ENCODE measurements at places on chromosomes 1 and 21. TPM values are rescaled to one million over a fixed set of nuclear protein-coding genes. Genes with fewer than 3 reads are reported as not detected.

CLEC20A gene
- not detected for total RNA-seq

IGSF9 gene
- not detected for total RNA-seq

C8B gene
- not detected for total RNA-seq

FAM43B gene
- total RNA-seq, result not detected

NR5A2 gene
- total RNA-seq, result not detected

TSPEAR gene
- not detected for total RNA-seq

GNG4 gene
- total RNA-seq, result not detected

DNA sequence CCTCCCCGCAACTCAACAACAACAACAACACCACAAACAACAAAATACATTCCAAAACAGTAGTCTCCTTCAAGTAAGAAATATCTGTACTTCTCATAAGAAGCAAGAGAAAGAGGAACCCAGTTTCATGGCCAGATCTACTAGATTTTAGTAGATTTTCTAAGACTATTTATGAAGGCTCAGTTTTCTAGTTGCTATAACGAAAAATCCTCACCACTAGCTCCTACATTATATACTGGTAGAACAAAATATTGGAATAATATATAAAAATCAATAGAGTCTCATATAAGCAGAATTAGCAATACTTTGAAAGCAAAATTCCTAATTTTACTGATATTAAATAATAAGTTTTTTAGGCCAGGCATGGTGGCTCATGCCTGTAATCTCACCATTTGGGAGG, 86.9 kb downstream of the LYST start:
- no peaks in the 10 kb centered on the region for H3K27me3 ChIP-seq
- H3K4me3 ChIP-seq, result no peak overlapping the region
- H3K27ac ChIP-seq, result no peak overlapping the region

DNA sequence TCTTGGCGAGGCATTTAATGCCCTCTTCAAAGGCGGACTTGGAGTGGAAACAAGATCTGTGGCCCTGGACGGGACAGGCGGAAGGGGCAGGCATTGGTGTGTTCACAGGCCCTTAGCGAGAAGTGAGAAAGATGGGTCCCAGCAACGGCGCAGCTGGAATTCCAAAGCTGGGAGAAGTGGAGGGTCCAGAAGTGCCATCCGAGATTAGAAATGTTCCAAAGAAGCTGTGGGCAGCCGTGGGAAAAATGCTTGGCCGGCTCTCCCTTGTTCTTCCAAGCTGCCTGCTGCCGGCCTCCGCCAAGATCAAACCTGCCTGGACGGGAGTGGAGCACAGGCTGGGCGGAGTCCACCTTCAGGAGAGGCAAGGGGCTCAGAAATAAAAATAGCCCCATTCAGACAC, 69.4 kb upstream of the ACTRT2 start:
- H3K27me3 ChIP-seq, result peaks cover 5% of the 10 kb centered on the region
- no peak for DNase-seq
- H3K4me1 ChIP-seq, result no peaks in the 10 kb centered on the region
- H3K36me3 ChIP-seq, result no peaks in the 10 kb centered on the region

DNA sequence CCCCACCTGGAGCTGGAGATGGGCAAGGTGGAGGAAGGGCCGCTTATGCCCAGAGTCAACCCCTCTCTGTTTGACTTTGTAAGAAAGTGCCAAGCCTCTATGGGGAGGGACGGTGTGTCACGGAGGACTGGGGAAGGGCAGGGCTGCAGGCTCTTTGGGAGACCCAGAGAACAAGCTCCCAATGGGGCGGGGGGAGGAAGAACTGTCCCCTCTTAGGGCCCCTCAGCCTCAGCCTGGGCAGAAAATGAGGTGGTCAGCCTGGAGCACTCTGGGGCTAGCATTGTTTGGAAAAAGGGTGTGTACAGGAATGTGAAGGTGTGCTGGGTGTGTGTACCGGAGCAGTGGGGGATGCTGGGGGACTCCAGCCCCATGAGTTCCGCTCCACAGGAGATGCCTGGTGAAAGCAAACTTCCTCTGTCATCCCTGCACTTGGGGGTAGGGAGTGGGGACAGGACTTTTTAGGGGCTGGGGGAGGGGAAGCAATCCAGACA, 1.2 kb upstream of the INAVA start:
- H3K27ac ChIP-seq, result no peak overlapping the region
- H3K27me3 ChIP-seq, result peaks cover 24% of the 10 kb centered on the region
- DNase-seq, result no peak
- peaks cover 37% of the 10 kb centered on the region for H3K4me1 ChIP-seq
- H3K36me3 ChIP-seq, result no peaks in the 10 kb centered on the region

GRCh38 chr21:34022627-34023335, 50.6 kb upstream of the MRPS6 start:
- no peak for DNase-seq
- no peak overlapping the region for H3K4me3 ChIP-seq
- H3K27me3 ChIP-seq, result no peaks in the 10 kb centered on the region
- H3K27ac ChIP-seq, result no peak overlapping the region

DNA sequence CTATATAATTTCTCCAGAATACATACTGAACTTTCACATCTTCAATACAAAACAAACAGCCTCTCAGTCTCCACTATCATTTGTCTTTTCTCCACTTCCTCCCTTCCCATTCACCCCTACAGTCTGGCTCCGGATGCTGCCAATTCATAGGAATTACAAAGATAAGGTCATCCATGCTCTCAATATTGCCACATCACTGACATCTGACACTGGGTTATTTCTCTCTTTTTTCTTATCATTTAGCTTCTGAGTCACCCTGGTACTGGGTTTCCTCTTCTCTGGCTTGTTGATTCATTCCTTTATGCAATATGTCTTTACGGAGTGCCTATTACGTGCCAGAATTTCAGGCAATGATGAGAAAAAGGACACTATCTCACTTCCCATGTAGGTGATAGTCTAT, 3.1 kb upstream of the SH3BP5L start:
- H3K27me3 ChIP-seq, result no peaks in the 10 kb centered on the region
- DNase-seq, result peak; percentile 51
- H3K27ac ChIP-seq, result no peak overlapping the region

- no peaks in the 10 kb centered on the region for H3K36me3 ChIP-seq
- no peak overlapping the region for H3K27ac ChIP-seq
- no peaks in the 10 kb centered on the region for H3K4me1 ChIP-seq
- H3K27me3 ChIP-seq, result no peaks in the 10 kb centered on the region
- H3K4me3 ChIP-seq, result no peak overlapping the region
These were observed 24.6 kb downstream of the XCL1 start for GRCh38 chr1:168601051-168601450.

GRCh38 chr1:197715806-197716205, 59.5 kb downstream of the DENND1B start:
- no peak for DNase-seq
- H3K27ac ChIP-seq, result no peak overlapping the region
- no peaks in the 10 kb centered on the region for H3K4me1 ChIP-seq
- H3K4me3 ChIP-seq, result no peak overlapping the region

DNA sequence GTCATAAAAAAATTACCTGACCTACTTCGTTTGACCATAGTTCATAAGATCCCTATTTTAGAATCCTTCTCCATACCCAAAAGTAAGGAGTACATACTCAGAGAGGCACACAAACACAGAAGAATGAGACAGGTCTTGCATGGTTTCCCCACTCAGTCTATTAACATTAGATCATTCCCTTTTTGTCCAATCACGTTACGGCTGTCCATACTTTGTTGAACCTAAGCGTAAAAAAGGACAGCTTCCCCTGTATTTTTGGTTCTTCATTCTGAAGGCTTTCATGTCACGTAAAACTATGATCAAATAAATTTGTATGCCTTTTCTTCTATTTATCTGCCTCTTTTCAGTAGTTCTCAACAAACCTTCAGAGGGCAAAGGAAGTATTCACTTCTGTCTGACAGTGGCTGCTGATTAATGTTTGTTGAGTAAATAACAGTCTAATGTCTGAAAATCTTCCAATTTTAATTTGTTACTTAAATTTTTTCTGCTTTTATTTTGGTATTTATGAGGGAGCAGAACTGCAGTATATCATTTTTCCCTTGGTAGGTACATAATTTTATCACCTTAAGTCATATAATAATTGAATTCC, 16.4 kb downstream of the PKN2 start:
- no peak overlapping the region for H3K27ac ChIP-seq
- DNase-seq, result no peak
- H3K4me1 ChIP-seq, result no peaks in the 10 kb centered on the region
- no peak overlapping the region for H3K4me3 ChIP-seq
- no peaks in the 10 kb centered on the region for H3K36me3 ChIP-seq
- no peaks in the 10 kb centered on the region for H3K27me3 ChIP-seq

DNA sequence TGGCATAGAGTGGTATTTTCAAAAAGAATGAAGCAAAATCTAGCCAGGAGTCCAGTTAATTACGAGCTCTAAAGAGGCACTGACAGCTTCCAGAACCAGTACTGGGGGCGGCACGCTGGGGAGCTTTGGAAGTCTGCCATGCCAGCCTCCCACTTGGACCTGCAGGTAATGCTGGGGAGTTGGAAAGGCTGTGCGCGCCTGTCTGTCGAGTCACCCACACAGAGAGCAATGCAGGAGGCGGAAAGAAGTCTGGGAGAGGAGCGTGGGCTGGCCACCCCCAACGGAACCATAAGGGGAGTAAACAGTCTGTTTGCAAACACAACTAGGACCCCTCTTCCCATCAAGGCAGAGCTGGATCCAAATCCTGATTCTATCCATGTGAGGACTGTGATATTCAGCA, 84.5 kb downstream of the BEND5 start:
- H3K4me1 ChIP-seq, result no peaks in the 10 kb centered on the region
- no peak for DNase-seq
- H3K36me3 ChIP-seq, result no peaks in the 10 kb centered on the region

- H3K36me3 ChIP-seq, result no peaks in the 10 kb centered on the region
- peaks cover 3% of the 10 kb centered on the region for H3K4me1 ChIP-seq
- DNase-seq, result no peak
- H3K4me3 ChIP-seq, result no peak overlapping the region
These were observed 34.8 kb downstream of the KIAA1614 start for GRCh38 chr1:180947499-180947885.

- H3K27ac ChIP-seq, result no peak overlapping the region
- H3K4me1 ChIP-seq, result no peaks in the 10 kb centered on the region
- DNase-seq, result no peak
- no peak overlapping the region for H3K4me3 ChIP-seq
These were observed 72.6 kb downstream of the TTC3 start for GRCh38 chr21:37145635-37146111.

DNA sequence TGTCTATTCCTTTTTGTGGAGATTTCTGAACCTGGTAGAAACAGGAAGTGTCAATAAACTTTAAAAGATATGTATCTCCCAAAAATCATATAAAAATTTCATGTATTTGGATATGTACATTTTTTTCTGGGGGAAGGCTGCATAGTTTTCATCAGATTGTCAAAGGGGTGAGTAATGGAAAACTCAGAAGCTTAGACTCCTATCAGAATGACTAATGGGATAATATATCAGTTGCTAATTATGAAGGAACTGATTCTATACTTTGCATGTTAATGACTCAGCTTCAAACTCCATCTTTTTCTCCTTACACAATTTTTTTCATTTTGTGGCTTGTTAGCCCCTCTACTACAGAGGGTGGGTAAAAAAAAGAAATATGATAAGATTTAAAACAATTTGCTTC, 55.9 kb downstream of the GON4L start:
- peaks cover 66% of the 10 kb centered on the region for H3K36me3 ChIP-seq
- no peaks in the 10 kb centered on the region for H3K27me3 ChIP-seq
- DNase-seq, result no peak
- no peaks in the 10 kb centered on the region for H3K4me1 ChIP-seq
- H3K27ac ChIP-seq, result no peak overlapping the region

GRCh38 chr21:42194863-42195262, 24.1 kb upstream of the ABCG1 start:
- H3K4me3 ChIP-seq, result no peak overlapping the region
- H3K4me1 ChIP-seq, result peaks cover 56% of the 10 kb centered on the region
- no peak for DNase-seq

DNA sequence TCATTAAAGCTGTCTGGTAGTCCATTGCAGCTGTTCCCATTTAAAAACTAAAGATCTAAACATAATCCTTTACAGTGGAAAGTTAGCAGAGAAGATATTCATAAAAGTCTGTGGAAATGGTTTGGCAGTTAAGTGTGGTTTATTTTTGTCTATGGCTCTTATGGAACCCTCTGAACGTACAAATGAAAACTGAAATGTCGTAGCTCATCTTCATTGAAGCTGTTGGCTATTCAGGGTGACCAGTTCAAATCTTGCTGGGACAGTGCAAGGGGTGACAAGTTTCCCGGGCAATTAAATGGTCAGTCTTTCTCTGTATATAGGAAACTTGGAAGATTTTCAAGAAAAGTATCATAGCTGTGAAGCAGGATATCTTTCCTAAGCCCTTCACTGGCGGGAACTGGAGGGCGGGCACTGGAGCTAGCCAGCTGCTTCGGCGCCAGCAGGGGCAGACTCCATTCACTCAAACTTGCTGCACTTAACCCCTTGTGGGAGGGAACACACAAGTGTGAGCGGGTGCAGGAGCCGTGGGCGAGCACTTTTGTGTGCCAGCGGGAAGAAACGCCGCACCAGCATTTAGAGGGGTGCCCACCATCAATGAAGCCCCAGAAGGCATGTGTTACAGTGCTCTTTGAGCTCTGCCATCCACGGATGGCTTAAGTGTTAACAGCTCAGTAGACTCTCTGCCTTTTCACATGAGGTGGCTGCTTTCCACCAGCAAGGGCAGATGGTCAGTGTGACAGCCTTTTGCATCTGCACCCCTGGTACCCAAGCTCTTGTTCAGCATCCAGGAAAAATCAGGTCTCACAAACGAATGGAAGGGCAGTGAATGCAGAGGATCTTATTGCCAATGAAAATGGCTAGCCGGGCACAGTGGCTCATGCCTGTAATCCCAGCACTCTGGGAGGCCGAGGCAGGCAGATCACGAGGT, 232.1 kb upstream of the KAZN start:
- peaks cover 9% of the 10 kb centered on the region for H3K27me3 ChIP-seq
- H3K4me3 ChIP-seq, result no peak overlapping the region
- no peaks in the 10 kb centered on the region for H3K36me3 ChIP-seq
- no peak overlapping the region for H3K27ac ChIP-seq

DNA sequence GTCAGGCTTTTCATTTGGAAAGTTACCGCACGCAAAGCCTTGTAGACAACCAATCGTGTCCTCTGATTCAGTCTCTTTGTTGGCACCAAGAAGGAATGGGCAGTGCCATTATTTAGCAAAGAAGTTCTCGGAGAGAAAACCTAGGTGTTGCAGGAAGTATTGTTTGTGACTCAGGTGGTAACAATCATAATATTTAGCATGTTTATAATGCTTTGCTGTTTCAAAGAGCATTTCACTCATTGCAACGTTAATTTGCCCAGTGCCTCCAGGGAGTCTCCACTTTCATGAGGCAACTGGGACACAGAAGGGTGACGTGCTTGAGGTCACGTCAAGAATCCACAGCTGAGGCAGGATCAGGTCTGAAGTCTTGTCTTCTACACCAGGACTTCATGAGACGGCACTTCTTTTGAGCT, 31.4 kb downstream of the STPG1 start:
- no peak for DNase-seq
- H3K4me3 ChIP-seq, result no peak overlapping the region
- peaks cover 27% of the 10 kb centered on the region for H3K4me1 ChIP-seq
- no peaks in the 10 kb centered on the region for H3K27me3 ChIP-seq
- H3K27ac ChIP-seq, result no peak overlapping the region

DNA sequence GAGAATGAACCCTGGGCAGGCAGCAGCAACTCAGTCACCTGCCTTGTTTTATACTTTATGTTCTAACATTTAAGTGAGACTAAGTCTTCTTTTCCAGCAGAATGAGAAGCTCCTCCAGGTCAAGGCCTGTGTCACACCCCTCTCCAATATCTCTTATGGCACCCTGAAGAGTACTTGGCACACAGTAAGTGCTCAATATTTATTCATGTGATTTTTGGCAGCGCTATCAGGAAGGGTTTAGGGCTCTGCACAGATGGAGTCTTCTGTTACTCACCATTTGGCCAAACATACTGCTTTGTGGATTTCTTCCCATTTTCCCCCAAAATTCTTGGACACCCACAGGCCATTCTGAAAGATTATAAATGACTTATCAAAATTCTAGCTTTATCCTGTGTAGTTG, 43.8 kb upstream of the MYBPHL start:
- no peaks in the 10 kb centered on the region for H3K27me3 ChIP-seq
- no peaks in the 10 kb centered on the region for H3K4me1 ChIP-seq
- DNase-seq, result no peak
- no peak overlapping the region for H3K4me3 ChIP-seq

All from CD4-positive, alpha-beta T cell (primary cell).